ENCODE measurements at places on chromosomes 4 and X.
A peak's percentile ranks its signal among the peaks of the same experiment; 100 is the strongest.

DNA sequence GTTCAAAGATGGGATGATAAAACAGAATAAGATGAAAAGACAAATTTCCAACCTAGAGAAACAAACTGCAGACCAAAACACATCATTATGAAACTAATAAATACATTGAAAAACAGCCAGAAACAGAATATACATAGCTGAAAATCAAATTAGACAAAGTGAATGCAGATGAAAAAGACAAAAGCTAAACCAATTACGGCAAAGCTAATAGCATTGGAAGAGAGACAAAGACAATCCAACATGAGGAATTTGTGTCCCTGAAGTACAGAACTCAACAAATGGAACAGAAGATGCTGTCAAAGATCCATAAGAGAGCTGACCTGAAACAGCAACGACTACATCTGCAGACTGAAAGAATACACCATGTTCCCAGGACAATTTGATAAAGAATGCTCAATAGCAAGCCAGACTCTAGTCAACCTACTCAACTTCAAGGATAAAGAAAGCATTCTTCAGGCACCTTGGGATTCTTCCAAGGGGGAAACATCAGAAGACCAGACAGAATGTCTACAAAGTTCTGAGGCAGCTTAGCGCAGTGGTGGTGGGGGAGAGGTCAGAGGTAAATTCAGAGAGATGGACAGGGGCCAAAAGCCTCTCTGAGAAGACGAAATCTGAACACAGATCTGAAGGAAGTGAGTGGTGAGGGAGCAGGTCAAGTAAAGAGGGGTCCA, 27.4 kb upstream of the IRAK1 start:
- DNase-seq = no peak

DNA sequence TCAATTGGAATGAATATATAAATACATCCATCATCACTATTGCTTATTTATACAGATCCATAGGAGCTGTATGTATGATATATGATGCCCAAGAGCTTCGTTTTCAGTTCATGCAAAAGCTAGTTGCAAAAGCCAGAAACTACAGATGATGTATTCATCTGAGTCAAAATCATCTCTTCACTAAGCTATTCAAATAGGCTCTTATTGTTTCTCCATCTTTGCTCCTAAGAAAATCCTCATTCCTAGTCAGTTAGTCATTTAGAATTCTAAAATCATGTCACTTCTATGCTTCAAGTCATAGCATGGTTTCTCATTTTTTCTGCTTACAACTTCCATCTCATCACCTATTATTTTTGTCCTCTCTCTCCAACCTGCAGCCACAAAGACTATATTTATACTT, 300.1 kb upstream of the TRAM1L1 start:
- no peak for DNase-seq

DNA sequence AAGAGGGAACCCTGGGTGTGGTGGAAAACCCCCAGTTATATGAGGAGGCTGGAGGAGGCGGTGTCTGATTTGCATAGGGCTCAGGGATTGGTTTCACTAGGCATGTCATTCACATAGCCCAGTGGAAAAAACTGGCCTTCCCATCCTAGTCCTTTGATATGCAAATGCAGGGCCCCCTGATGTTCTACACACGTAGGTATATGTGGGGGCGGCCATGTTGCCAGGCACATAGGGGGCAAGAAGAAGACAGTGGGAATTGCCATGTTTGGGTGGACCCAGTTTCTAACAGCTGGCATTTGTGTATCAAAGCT, 34.0 kb upstream of the ENPP6 start:
- DNase-seq = no peak

- peak; percentile 20 for DNase-seq
Observed at GRCh38 chr4:74659576-74660411, 134.5 kb downstream of the BTC start.

GRCh38 chr4:82851885-82852750, 38.8 kb downstream of the SEC31A start:
- peak; percentile 61 for DNase-seq

- DNase-seq = peak; percentile 41
Observed at GRCh38 chr4:144787365-144788258, 141.7 kb downstream of the HHIP start.

All from NB4 (cell line).